ENCODE measurements at places on chromosomes 12 and 14.
A peak's percentile ranks its signal among the peaks of the same experiment; 100 is the strongest.

GRCh38 chr12:132502149-132502881 lies 12.4 kb downstream of the FBRSL1 start:
- no peak for DNase-seq

DNA sequence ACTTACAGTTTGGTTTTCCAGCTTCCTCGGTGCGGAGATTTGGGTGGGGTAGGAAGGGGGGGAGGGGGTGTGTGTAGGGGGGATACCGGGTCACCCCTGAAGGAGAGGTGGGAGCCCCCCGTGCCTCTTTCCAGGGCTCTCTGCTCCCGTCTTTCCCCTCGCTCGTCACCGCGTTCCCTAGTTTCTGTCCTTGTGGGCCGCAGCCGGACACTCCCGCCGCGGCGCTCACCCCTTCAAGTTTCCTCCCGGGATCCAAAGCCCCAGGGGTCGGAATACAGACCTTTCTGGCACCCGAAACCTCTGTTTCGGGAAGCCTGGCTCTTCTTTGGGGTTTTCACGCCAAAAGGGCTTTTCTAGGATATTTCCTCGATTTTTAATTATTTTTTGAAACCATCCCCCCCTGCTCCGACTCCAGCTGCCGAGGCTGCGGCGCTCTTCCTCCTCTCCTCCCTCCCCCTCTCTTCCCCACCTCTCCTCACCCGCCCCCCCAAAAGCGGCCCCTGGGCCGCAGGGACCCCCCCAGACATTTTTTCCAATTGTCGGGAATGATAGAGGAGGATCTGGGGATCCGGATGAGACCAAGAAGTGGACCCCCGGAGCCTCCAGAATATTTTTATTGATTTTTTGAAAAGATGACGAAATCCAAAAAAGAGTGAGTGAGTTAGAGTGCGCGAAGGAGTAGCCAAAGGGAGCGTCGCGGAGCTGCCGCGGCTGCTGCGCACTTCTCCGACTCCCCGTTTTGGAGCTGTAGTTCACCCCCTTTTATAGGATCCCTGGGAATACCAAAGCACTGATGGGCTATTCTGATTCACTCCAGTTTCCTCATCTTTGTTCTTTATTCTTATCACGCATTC lies 1.7 kb downstream of the CCND2 start:
- DNase-seq = peak; percentile 22

- DNase-seq = no peak
Observed at GRCh38 chr14:99380402-99380801, 100.3 kb downstream of the SETD3 start.

- DNase-seq = no peak
Observed at GRCh38 chr12:15172060-15172822, 49.0 kb downstream of the RERG start.

DNA sequence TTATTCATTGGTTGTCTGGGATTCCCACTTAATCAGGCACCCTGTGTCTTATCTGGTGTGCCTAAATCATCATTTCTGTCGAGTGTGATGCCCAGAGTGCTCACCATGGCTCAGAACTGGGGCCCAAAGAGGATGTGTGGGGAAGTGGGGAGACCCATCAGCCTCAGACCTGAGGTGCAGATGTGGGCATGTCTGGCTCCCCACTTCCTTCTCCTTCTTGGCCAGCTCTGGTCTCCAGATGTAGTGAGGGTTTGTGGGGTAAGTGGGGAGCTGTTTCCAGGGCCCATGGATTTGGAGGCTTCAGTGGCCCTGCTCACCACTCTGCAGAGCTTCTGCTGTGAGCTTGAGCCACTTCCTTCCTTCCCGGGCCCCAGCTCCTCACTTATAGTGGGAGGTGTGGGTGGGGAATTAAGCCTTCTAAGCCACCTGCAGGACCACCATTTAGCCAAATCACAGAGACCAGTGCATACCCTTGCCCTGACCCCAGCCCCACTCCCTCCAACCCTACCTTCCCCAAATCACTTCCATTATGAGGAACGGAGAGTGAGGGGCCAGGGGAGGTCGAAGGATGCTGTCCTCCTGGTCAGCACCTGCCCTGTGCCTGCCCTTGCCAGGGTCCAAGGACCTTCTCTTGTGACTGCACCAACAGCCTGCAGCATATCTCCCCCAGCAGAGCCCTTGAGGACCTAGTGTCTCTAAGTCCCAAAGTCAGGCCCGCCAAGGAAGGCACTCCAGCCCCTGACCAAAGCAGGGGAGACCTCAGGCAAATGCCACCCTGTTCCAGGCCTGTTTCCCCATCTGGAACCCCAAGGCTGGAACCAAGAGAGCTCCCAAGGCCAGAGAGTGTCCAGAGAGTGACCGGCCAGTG lies 278.2 kb upstream of the RTL1 start:
- no peak for DNase-seq

DNA sequence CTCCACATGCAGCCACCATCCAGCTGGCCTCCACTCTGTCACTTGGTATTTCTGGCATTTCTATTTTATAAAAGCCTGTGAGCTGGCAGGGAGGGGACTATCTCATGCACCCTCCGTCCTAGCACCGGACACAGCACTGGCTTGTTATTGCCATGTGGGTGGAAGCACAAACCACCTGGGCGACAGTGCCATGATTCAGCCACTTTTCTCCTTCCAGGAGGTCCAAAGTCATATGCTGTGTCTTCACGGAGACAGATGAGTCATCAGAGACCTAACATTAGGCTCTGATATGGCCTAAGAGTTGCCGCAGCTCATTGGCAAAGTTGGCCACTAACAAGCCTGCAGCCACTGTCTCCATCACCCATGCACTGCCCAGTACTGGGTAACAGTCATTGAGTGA lies 1123.0 kb downstream of the VRK1 start:
- DNase-seq = no peak

DNA sequence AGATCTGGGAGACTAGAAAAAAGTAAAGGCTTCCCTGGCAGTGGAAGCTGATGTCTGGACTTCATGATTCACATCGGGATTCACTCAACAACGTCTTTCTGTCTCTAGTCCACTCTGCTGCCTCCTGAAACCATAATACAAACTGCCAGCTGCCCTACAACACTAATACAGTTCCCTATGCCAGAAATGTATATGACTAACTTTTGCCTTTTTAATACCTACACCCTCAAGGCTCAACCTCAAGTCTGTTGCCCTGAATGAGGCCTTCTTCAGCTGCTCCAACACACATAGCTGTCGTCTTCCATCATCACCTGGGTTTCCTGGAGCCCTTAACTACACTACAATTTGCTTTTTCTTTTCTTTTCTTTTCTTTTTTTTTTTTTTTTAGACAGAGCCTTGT lies 182.7 kb upstream of the BCL2L14 start:
- DNase-seq = no peak

DNA sequence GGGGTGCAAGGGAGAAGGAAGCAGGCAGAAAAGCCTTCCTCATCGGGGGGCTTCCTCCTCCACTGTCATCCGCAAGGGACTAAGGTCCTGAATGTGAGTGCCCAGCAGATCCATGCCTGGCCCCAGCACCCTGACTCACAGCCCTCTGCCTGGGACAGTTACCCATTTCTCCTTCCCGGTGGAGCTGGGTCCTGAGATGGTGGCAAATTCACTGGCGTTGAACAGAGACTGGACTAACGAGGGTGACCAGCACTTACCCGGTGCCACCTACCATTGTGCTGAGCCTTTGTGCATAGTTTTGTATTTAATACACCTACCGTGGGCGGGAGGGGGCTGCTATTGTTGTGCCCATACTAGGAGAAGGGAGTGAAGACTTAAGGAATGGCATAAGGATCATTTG lies 30.9 kb upstream of the PLEKHG6 start:
- no peak for DNase-seq

DNA sequence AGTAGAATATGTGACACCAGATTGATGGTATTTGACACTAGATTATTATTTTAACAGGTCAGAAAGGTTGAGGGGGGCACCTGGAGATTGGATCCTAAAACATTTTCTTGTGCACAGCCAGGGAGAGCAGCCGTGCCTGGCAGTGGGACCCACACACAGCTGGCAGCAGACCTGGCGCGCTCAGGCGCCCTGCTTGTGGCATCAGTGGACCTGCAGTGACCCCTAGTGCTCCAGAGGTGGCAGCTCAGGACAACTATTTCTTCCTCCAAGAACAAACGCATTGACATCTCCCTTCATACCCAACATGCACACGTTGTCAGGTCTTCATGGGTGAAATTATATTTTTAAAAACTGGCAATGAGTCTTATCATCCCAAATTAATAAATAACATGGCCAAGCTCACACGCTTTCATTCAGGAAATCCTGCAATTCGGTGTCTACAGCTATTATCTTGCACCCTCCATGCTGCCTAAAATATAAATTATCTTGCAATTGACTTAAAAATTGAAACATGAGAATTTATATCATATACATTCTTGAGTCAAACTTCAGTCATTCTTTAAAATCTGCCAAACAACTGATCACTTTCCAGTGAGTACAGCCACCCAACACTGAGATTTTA lies 7.7 kb upstream of the TMEM132D start:
- DNase-seq = no peak

GRCh38 chr14:90607141-90607540 lies 209.1 kb downstream of the TTC7B start:
- no peak for DNase-seq

GRCh38 chr12:12088761-12089160 lies 18.0 kb downstream of the BCL2L14 start:
- DNase-seq = no peak

GRCh38 chr12:120100630-120101029 lies 15.9 kb downstream of the RAB35 start:
- no peak for DNase-seq

- no peak for DNase-seq
Observed at GRCh38 chr12:128815779-128816642, 7.7 kb downstream of the SLC15A4 start.

DNA sequence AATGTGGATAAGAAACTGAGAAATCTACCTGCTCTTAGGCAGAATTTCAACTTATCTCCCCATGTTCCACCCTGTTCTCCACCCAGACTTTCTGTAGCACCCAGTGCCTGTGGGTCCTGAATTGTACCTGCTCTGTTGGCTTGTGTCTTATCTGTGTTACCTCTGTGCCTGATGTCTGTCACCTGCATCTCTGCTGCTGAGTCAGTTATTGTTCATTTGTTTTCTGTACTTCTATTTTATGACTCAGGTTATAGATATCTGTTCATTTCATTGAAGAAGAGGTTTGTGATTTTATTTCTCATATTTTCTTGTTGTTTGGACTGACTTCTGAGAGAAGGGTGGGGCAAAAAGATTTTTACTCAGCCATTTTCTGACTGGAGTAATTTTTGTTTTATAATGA lies 11.7 kb downstream of the SOCS4 start:
- no peak for DNase-seq

DNA sequence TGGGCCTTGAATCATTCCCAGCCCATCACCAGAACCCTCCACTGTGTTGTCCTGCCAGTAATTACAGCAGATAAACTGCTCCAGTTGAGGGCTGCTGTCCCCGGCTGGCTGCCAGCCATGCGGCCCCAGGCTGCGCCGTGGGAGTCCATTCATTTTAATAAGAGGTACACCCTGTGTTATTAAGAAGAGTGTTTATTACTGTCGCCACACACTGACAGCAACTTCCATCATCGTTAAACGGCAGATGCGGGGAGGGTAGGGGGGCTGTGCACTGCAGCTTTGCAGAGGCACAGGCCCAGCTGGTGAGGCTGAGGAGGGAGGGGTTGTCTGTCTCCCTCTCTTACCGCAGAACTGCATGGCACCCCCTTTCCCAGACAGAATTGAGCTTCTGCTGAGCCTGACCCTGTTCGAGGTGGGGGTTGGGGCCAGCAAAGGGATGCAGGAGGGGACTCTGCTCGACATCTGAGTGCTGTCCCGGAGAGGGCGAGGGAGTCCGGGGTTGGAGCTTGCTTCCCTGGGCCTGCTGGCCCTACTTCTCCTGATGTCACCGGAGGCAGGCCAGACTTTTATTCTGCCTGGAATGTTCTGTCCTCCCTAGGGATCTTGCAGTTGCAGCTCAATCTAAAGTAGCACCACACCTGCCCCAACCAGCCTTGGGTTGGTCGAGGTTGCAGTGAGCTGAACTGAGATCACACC lies 33.8 kb upstream of the GPATCH2L start:
- DNase-seq = no peak

DNA sequence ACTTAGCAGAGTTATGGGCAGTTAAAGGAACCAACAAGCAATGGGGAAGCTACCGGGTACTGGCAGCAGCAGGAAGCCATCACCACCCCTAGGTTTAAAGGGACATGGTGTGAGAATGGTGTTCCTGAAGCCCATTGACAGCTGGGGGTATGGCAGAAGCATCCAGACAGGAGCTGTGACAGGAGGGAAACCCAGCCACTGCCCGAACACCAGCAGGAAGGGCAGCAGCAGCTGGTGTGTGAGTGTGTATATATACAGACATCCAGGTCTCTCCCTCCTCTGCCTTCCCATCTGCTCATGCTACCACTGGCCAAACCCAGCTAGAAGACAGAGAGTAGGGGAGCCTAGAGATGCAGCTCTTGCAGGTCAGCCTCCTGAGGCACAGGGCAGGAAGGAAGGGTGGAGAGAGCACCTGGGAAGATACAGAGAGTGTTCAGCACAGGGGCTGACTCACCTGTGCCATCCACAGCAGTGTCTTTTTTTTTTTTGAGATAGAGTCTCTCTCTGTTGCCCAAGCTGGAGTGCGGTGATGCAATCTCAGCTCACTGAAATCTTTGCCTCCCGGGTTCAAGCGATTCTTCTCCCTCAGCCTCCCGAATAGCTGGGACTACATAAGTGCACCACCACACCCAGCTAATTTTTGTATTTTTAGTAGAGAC lies 9.2 kb upstream of the ADCK1 start:
- no peak for DNase-seq

DNA sequence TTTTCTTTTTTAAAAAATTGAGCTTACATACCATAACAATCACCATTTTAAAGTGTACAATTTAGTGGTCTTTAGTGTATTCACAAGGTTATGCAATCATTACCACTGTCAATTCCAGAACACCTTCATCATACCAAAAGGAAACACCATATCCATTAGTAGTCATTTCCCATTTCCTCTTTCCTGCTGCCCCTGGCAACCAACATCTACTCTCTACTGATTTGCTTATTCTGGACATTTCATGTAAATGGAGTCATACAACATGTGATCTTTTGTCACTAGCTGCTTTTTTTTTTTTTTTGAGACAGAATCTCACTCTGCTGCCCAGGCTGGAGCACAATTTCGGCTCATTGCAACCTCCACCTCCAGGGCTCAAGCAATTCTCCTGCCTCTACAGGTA lies 66.8 kb upstream of the CFL2 start:
- no peak for DNase-seq

GRCh38 chr12:114935658-114936057 lies 251.7 kb upstream of the TBX3 start:
- no peak for DNase-seq

DNA sequence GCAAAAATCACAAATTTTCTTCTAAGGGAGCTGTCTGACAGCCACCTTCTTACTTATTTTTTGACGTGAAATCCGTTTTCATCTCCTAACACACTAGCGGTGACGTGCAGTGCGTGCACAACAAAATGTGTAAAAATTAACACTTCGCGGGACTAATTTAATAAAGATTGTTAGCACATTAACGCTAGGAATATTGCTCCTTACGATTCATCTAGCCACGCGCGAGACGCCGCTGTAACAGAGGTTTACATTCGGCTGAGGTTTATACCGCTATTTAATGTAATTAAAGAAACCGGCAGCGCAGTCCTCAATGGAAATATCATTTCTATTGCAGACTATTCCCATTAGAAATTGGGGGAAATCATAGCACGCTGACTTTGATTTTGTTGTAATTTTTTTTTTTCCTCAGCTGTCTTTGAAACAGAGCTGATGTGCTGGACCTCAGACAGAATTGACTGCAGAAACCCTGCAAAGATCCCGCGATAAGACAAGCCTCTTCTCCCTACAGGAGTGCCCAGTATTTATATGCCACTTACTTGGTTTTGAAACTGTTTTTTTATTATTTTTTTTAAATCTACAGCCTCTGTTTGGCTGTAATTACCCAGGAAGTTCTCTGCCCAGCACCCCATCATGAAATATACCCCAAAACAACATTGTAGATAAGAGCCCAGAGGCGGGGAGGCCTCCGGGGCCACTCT lies 31.2 kb downstream of the BCL11B start:
- no peak for DNase-seq
